ENCODE measurements at places on chromosomes 12 and 14. TPM values are rescaled to one million over a fixed set of nuclear protein-coding genes. Genes with fewer than 3 reads are reported as not detected.

DNA sequence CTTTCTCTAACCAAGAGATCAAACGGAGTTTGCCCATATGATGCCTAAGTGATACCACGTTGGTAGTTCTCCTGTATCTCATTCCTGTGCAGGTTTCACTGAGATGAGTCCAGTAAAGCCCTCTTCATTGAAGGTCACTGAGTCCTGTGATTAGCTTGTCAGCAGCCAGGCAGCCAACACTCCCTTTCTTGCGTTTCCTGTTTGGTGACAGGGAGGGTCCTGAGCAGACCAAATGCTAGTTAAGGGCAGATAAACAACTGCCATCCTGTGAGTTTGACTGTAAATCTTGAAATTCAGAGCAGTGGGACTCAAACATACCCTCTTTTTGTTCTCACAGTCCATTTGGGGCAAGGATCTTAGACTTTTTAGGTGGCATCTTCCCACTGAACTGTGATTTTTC lies 39.4 kb downstream of the ZNF641 start:
- no peak overlapping the region for H3K4me3 ChIP-seq
- H3K27ac ChIP-seq = no peak overlapping the region
- peaks cover 2% of the 10 kb centered on the region for H3K27me3 ChIP-seq

DNA sequence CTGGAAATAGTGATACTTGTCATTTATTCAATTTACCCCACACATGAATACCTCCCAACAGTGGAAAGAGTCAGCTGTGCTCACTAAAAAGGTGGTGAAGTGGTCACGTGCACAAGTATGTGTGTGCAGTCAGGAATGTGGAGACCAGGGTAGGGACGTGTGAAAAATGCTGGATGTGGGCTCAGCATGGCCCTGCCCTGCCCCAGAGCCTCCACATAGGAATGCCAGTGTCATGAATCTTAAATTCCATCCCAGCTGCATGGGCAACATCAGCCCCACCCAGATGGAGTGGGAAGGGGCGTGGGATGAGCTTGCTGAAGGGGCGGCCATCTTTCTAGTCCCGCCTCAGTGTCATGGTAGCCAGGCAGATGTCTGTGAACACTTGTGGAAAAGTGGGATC lies 87.7 kb downstream of the C12orf75 start:
- DNase-seq = peak; percentile 89
- peaks cover 13% of the 10 kb centered on the region for H3K4me1 ChIP-seq
- no peaks in the 10 kb centered on the region for H3K36me3 ChIP-seq
- no peak overlapping the region for H3K27ac ChIP-seq
- no peaks in the 10 kb centered on the region for H3K27me3 ChIP-seq
- H3K4me3 ChIP-seq = no peak overlapping the region

DNA sequence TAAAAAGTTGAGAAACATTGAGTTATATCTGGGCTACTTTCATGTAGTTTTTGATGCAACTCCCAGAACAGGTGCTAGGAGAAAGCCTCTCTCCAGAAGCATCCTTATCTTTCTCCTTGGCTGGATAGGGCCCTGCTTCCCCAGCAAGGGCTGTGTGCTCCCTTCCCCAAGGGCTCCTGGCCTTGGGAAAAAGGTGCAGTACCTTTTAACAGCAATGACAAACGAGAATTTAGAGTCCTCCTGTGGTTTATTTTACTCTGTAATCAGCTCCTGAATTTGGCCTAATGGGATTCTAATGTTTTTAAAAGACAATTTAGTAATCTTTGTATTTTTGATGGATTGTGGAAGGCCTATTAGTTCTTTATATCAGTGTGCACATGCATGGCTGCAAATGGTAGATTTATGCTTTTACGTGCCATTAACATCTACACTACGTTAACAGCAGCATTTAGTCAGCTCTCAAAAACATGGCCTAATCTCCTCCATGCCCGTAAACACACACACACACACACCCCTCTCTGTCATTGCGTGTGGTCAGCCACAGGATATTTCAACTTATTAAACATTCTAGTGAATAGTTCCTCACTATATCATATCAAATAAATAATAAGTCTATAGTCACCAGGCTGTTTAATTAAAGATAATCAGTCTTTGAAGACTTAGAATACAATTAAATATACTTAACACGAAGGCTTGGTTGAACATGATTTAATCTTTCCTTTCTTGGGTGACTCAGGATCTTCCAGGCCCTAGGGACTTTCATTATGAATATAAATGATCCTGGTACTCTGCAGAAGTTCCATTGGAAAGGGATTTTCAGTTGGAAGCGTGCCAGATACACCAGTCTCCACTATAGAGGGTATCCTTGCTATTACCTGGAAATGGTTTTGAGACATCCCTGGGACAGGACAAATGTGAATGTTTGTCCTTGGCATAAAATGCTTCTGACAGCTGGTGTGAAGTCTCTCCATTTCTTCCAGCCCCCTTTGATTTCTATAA lies 181.4 kb upstream of the PWP1 start:
- H3K27me3 ChIP-seq = no peaks in the 10 kb centered on the region
- no peak overlapping the region for H3K4me3 ChIP-seq
- H3K27ac ChIP-seq = no peak overlapping the region
- H3K36me3 ChIP-seq = no peaks in the 10 kb centered on the region
- no peaks in the 10 kb centered on the region for H3K4me1 ChIP-seq
- DNase-seq = peak; percentile 17

- H3K36me3 ChIP-seq = no peaks in the 10 kb centered on the region
- no peaks in the 10 kb centered on the region for H3K4me1 ChIP-seq
- no peaks in the 10 kb centered on the region for H3K27me3 ChIP-seq
- H3K27ac ChIP-seq = no peak overlapping the region
These were observed 278.4 kb upstream of the ATXN7L3B start for GRCh38 chr12:74259199-74259598.

GRCh38 chr12:42706321-42706720 lies 116.8 kb upstream of the PRICKLE1 start:
- H3K27ac ChIP-seq = peak overlapping the region; percentile 29
- H3K36me3 ChIP-seq = no peaks in the 10 kb centered on the region
- DNase-seq = no peak
- no peak overlapping the region for H3K4me3 ChIP-seq
- peaks cover 2% of the 10 kb centered on the region for H3K4me1 ChIP-seq

DNA sequence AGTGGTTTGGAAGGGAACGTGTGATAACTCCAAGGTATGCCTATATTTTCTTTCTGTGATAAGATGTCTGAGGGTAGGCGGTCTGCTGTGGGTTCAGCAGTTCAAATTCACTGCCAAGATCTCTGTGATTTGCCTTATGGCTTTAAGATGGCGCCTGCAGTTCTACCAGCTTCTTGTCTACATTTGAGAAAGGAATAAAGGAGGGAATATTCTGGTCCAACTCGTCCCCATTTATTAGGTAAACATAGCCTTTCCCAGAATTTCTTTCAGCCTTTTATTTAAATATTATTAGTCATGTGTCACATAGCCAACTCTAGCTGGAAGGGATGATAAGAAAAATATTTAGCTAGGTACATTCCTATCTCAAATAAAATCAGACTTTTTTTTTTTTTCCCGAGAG lies 48.8 kb downstream of the KCNJ8 start:
- no peak overlapping the region for H3K27ac ChIP-seq
- no peak overlapping the region for H3K4me3 ChIP-seq
- H3K27me3 ChIP-seq = no peaks in the 10 kb centered on the region
- no peak for DNase-seq
- no peaks in the 10 kb centered on the region for H3K4me1 ChIP-seq

GRCh38 chr12:52295663-52296062 lies 4.3 kb upstream of the KRT81 start:
- H3K27me3 ChIP-seq = peaks cover 46% of the 10 kb centered on the region
- H3K27ac ChIP-seq = no peak overlapping the region
- no peak for DNase-seq

DNA sequence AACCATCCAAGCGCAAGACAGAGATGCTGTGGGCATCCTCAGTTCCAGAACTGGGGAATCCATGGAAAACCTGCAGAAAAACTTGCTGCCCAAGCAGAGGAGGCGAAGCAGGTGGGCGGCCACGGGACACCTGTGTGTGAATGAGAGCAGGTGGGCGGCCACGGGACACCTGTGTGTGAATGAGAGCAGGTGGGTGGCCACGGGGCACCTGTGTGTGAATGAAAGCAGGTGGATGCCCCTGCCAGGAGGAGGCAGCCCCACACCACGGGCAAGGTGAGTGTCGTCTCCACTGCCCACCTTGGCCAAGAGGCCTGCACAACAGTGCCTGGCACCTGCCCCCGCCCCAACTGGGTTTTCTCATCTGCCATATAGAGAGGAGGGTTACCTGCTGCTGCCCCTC lies 59.2 kb downstream of the GSC start:
- H3K4me1 ChIP-seq = no peaks in the 10 kb centered on the region
- H3K4me3 ChIP-seq = no peak overlapping the region
- H3K36me3 ChIP-seq = no peaks in the 10 kb centered on the region
- no peak for DNase-seq
- peaks cover 2% of the 10 kb centered on the region for H3K27me3 ChIP-seq

GRCh38 chr12:19778172-19778571 lies 338.9 kb downstream of the AEBP2 start:
- peaks cover 13% of the 10 kb centered on the region for H3K4me1 ChIP-seq
- H3K36me3 ChIP-seq = no peaks in the 10 kb centered on the region
- H3K27ac ChIP-seq = no peak overlapping the region
- DNase-seq = peak; percentile 56

DNA sequence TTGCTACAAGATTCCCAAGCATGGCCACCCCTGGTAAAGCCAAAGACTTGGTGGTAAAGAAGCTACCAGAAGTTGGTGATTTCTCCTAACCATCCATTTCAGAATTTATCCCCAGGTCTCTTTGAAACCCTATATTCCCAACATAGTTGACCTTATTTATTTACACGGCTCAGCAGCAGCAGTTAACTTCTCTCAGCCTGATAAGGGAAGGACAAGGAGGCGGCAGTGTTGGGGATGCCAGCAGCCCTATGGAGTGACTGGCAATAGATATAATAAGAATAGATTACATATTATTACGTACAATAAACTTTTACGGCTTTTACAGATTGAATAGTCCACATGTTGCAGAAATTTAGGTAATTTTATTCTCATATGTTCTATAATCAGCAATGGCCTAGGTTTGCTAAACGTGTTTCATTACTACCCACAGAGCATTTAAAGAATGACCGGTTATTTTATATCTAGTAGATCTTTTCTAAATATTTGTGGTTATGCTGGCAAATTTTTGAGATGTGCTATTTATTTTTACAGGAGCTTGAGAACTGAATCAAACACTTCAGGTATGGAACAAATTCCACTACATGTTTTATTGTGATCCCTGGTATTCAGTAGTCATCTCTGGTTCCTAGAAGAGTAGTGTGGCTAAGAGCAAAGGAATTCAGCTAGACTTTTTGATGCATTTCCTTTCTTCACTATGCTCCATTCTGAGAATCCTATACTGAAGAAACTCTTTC lies 19.8 kb upstream of the PALS1 start:
- DNase-seq = peak; percentile 80
- H3K27me3 ChIP-seq = no peaks in the 10 kb centered on the region
- peaks cover 5% of the 10 kb centered on the region for H3K4me1 ChIP-seq
- H3K36me3 ChIP-seq = no peaks in the 10 kb centered on the region

GRCh38 chr14:29463727-29464395 lies 463.8 kb downstream of the PRKD1 start:
- H3K4me1 ChIP-seq = peaks cover 3% of the 10 kb centered on the region
- H3K27me3 ChIP-seq = no peaks in the 10 kb centered on the region
- H3K4me3 ChIP-seq = no peak overlapping the region
- DNase-seq = no peak
- H3K27ac ChIP-seq = no peak overlapping the region

DNA sequence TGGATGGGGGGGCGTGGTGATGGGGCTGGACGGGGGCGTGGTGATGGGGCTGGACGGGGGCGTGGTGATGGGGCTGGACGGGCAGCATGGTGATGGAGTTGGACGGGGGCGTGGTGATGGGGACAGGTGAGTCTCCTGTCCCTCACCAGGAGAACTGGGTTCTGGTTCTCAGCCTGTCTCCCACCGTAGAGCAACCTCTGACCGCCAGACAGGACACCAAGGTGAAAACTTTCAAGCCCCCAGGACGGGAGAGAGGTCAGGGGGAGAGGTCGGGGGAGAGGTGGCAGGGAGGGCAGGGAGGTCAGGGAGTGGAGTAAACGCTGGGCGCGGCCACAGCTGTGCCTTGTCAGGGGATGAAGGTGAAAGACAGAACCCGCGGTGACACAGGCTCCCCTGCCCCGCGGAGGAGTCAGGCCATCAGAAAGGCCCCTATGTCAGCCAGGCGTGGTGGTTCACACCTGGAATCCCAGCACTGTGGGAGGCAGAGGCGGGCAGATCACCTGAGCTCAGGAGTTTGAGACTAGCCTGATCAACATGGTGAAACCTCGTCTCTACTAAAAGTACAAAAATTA lies 84.6 kb downstream of the GALNT9 start:
- no peaks in the 10 kb centered on the region for H3K4me1 ChIP-seq
- H3K27me3 ChIP-seq = peaks cover 4% of the 10 kb centered on the region
- no peak overlapping the region for H3K4me3 ChIP-seq
- no peak overlapping the region for H3K27ac ChIP-seq
- no peak for DNase-seq

- no peaks in the 10 kb centered on the region for H3K27me3 ChIP-seq
- peaks cover 8% of the 10 kb centered on the region for H3K4me1 ChIP-seq
- no peak overlapping the region for H3K4me3 ChIP-seq
These were observed 363.1 kb downstream of the LRIG3 start for GRCh38 chr12:58557171-58557570.

Gene PLA2G1B
- not detected for polyA plus RNA-seq

Gene NCAPD2
- 35.6 TPM for polyA plus RNA-seq

Gene CLEC9A
- polyA plus RNA-seq = not detected

All from IMR-90 (cell line).